Cortex of kidney (tissue), 1 donor: ENCODE measurements at places on chromosomes 13 and 19.

DNA sequence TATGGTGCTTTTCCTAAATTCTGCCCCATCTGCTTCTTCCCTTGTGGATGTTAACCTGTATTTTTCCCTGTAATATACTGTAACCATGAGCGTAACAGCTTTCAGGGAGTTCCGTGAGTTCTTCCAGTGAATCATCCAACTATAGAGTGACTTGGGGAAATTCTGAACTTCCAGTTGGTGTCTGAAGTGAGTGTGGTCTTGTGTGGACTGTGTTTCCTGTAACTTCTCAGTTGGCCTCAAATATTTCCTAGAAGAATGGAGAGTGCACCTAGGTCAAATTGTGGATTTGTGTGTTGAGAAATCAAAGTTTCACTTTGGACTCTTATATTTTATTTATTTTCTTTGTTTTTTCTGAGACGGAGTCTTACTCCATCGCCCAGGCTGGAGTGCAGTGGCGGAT, 11.0 kb upstream of the ZNF766 start:
- DNase-seq, result no peak

DNA sequence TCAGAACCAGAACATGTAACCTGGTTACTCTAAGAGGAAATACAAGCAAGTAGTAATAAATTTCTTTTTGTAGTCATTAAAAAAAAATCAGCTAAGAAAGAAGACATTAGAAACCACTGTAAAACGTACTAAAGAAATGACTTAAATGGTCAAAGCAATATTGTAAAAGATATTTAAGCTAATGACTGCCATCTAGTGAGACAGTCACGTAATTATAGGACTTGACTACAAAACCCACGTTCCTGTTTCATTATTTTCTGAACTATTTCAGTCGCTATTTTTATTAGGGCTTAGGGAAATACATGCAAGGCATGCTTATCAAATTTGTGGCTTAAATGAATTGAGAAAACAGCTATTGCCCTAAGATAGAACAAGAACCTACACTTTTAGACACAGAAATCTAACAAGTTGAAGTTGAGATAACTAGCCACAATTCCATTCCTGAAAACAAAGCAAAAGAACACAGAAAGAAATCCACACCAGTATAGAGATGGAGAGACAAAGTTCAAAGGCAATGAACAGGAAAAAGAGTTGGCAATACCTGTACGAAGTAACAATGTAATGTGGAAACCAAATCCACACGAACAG, 17.9 kb downstream of the ALG5 start:
- no peak for DNase-seq

- DNase-seq, result no peak
Measured at GRCh38 chr19:18735752-18736151, 52.3 kb downstream of the CRTC1 start.

- no peak for DNase-seq
Measured at GRCh38 chr19:49056101-49056901, 1.2 kb downstream of the CGB7 start.

DNA sequence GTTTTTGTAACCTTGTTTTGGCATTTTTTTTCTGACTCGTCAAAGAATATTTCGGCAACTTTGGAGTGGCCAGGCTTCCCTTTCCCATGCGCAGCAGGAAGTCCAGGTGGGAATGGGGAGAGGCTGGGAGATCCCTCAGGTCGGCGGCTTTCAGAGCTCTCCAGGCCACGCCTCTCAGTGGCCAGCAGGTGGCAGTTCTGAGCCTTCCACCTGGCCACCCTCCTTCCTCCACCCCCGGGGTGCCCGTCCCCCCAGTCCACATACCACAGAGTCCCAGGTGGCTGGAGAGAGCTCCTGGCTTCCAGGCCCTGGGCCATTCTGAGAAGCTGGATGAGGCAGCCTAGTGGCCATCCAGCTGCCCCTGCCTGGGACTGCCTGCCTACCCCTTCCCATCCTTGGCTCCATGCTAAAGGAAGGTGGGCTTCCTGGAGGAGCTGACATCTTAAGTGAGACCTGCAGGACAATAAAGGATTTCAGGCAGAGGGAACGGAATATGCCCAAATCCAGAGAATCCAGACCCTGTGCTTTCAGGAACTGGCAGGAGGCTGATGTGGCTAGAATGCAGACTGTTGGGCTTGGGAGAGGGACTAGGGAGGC, 46.3 kb downstream of the CCNE1 start:
- DNase-seq, result no peak

- DNase-seq, result no peak
Measured at GRCh38 chr19:2719920-2720776, 1.0 kb downstream of the DIRAS1 start.

GRCh38 chr13:36090592-36090991, 40.6 kb downstream of the DCLK1 start:
- no peak for DNase-seq

- no peak for DNase-seq
Measured at GRCh38 chr13:25743421-25743820, 308.4 kb downstream of the SHISA2 start.

DNA sequence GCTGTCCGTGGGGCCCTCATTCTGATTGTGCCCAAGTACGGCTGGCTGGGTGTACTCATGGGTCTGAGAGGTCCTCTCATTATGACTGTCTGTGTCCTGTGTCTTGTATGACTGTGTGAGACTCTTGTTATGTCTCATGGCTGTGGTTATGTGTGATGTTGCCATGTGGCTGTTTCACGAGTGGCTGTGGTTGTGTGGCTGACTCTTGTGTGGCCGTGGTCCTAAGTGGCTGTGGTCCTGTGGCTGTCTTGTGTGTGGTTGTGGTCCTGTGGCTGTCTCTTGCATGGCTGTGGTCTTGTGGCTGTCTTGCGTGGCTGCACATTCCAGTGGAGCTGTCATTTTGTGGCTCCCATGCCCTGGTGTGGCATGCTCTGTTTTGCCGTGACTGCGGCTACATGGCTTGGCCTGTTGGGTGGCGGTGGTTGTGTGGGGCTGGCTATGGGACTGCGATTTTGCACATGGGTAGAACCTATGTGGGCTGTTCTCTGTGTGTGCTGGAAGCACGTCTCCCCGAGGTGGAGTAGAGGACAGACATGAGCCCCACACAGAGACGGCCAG, 2.5 kb downstream of the LYL1 start:
- no peak for DNase-seq

DNA sequence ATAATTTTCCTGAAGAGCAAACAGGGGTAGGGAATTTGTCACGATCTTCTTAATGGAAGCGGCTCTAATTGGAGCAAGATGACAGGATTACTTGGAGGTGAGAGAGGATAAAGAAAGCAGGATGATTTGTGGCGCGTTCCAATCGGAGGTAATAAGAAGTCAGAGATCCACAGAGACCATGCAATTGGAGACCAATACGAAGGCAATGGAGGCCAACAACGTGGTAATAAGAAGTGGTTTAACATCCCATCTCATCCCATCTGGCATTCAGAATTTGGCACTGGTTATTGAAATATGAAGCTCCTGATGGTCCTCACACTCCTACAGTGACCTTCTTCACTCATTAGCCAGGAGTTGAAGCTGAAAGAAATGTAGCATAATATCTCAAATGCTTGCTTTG, 130.6 kb downstream of the DLEU7 start:
- no peak for DNase-seq

- DNase-seq, result no peak
Measured at GRCh38 chr13:111663505-111663904, 343.1 kb downstream of the TEX29 start.

- no peak for DNase-seq
Measured at GRCh38 chr13:114148521-114148855, 16.1 kb upstream of the RASA3 start.
